Epithelial cell of proximal tubule (primary cell): ENCODE measurements at places on chromosomes 2 and 18. TPM values are rescaled to one million over a fixed set of nuclear protein-coding genes. Genes with fewer than 3 reads are reported as not detected.

FAM161A gene
- total RNA-seq: 3.6 and 5.2 TPM in 2 replicates

DNA sequence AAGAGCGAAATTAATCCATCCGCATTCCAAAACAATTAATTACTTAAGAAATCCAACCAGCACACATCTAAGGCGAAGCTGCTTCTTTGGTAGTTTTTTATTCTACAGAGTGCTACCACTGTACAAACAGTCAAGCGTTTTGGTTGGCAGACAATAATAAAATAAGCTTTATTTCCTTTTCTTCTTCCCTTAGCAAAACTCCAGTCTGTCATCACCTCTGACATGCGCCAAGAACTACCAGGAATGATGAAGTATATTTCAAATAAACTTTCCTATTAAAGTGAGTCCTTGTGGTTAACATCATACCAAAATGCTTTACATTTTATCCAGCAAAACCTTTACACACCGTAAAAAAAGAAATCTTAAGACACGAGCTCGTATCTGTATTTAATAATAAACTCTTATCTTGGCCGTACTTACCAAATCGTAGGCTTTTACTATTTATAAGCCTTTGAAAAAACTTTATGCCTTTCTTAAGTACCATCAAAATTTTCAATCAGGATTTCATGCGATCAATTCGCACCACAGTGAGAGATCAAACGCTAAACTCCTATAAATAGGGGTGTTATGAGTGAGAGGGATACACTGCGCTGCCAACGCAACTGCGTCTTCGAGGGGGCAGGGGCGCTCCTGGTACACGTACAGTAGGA lies 1.3 kb downstream of the ATL2 start:
- DNase-seq: no peak

- DNase-seq: no peak
These were observed 108.5 kb upstream of the THOC1 start for GRCh38 chr18:376311-376710.

TNFAIP6 gene
- 3.1 TPM in 1 of 2 replicates, not detected in the other for total RNA-seq

- DNase-seq: peak; percentile 52
These were observed 56.4 kb downstream of the PLB1 start for GRCh38 chr2:28552045-28552823.
